ENCODE measurements at places on chromosomes 5 and 9. TPM values are rescaled to one million over a fixed set of nuclear protein-coding genes. Genes with fewer than 3 reads are reported as not detected.

DNA sequence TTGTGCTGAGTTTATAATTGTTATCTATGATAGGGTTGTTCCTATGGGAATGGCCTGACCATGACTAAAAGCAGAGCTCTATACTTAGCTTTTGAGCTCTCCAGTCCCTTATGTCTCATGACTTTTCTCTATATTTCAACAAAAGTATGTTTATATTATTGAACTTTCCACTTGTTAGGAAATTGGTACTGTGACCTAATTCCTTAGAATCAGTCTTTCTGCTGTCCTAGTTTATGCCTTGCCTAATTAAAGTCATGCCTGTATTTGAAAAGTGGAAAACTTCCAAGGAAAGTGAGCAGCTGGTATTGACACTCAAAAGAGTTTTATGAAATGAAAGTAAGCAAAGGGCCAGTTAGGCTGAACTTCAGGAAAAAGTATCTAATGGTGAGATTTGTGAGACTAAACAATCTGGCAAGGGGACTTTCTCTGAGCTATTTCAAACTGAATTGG is 68.6 kb downstream of the XRCC4 start:
- peak; percentile 46 for DNase-seq

BHMT2 gene
- total RNA-seq: 18.3 TPM

TRIM36 gene
- total RNA-seq: 6.3 TPM

ABCA2 gene
- total RNA-seq: 20.2 TPM

DNA sequence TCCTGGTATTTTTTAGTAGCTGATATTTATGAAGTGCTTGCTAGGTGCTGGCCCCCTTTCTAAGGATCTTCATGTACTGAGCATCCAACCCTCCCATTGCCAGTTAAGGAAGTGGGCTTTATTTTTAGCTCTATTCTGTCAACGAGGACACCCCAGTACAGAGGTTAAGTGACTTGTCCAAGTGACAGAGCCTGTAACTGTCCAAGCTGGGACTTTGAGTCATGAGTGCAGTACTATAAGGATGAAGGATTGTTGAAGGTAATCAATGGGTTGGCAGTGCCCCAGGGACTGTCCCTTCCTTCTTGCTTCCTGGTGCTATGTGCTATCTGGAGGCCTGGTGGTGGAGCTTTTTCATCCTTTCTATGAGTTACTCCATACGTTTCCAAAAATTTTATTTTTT is 18.0 kb upstream of the FABP6 start:
- DNase-seq: no peak

- DNase-seq: no peak
These were observed at the start of gene PCDHB16 for GRCh38 chr5:141182248-141182647. PCDHB16 (plus strand) TSS chr5:141182387; CDS start chr5:141182560, 173 bp downstream.

DNA sequence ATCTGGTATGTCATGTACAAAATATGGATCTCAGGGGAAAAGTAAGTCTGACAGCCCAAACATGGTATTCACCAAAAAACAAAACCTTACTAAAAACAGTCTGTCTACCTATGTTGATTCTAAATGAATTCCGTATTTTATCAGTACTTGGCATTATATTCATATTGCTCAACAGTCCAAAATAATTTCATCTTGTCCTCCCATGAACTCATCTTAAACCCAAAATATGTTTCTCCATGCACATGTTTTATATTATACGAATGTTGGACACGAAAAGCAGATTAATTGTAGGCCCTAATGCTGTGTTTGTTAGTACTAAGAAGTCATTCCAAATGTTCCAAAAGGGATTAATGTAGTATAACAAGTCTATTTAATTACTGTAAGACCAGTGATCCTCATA is 20.1 kb downstream of the NFIB start:
- no peak for DNase-seq

PKD2L2 gene
- total RNA-seq: 2.4 TPM

DNA sequence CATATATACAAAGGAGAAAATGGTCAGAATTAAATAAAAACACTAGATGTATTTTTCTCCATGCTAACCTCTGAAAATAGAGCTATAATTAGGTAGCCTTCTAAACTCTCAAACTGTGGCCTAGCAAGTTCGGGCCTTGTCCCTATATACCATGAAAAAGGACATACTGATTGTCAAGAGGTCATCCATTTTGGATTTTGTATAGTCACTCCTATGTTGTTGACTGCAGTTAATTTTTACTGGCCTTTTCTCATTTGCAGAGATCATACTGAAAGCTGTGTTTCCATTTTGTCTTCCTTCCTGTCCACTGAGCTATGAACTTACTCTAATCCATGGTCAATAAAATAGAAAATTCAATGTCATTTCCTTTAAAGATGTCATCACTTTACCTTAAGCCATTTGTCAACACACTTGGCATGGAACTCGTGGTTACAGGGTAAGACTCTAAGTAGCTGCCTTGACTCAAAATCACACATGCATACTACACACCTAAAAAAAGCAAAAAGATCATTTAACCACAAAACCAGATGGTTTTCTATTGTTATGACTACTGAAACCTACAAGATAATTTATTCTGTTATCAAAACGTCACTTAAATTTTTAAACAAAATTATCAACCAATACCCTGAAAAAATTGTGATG is 58.0 kb downstream of the RNF38 start:
- DNase-seq: no peak

NACC2 gene
- 23.4 TPM for total RNA-seq

DNA sequence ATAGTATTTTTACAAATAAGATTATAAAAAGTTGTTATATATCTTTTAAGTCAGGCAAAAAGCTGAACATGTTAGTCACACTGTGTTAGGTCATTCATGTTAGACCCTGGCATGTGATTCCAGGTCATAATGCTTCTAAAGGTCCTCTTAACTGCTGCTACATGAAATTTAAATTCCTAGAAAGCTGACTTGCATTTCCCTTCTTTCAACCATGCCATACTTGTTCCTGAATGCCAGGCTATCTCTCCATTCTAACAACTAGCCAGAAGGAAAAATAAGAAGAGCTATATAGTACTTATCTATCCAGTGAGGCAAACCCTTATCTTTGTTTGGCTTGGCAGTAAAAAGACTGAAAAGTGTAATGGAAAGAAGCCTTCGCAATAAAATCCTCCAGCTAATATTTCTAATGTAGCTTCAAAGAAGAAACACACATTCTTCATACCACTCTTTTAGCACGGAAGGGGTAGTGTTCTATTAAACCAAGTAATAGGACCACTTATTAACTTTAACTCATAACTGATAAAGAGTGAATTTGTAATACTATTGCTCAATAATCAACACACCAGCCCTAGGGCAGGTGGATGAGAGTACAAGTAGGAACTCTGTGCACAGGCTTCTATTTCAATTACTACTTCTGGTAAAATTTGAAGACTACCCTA is 310.2 kb downstream of the PDE4D start:
- peak; percentile 50 for DNase-seq

DNA sequence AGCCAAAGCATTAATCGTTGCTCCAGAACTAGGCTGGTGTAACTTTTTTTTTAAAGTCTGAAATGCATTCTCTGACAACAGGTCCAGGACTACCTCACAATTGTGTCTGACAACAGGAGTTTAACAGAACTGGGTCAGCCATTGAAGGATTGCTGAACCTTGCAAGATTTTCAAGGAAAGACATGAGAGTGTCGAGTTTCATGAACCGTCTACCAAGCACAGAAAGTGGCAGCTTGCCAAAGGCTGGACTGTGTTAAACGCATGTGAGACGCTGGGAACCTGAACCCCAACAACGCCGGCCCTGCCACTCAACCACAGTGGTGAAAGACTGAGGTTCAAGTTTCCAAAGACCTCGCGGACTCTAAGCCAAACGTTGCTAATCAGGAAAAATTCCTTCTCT is 79.1 kb downstream of the LHFPL2 start:
- peak; percentile 81 for DNase-seq

DNA sequence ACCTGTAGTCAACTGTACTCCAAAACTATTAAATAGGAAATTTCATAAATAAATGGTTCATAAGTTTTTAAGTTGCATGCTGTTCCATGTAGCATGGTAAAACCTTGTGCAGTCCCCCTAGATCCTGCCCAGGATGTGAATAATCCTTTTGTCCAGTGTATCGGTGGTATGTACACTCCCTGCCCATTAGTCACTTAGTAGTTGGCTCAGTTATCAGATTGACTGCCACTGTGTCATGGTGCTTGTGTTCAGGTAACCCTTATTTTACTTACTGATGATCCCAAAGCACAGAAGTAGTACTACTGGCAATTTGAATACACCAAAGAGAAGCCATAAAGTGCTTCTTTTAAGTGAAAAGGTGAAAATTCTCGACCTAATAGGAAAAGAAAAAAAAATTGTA is 134.2 kb downstream of the RNF180 start:
- DNase-seq: no peak

- peak; percentile 5 for DNase-seq
These were observed 169.2 kb upstream of the SLC30A5 start for GRCh38 chr5:68924481-68925145.

MSX2 gene
- 8.2 TPM for total RNA-seq

GRCh38 chr5:111731638-111732037 is 25.4 kb downstream of the NREP start:
- DNase-seq: no peak

DNA sequence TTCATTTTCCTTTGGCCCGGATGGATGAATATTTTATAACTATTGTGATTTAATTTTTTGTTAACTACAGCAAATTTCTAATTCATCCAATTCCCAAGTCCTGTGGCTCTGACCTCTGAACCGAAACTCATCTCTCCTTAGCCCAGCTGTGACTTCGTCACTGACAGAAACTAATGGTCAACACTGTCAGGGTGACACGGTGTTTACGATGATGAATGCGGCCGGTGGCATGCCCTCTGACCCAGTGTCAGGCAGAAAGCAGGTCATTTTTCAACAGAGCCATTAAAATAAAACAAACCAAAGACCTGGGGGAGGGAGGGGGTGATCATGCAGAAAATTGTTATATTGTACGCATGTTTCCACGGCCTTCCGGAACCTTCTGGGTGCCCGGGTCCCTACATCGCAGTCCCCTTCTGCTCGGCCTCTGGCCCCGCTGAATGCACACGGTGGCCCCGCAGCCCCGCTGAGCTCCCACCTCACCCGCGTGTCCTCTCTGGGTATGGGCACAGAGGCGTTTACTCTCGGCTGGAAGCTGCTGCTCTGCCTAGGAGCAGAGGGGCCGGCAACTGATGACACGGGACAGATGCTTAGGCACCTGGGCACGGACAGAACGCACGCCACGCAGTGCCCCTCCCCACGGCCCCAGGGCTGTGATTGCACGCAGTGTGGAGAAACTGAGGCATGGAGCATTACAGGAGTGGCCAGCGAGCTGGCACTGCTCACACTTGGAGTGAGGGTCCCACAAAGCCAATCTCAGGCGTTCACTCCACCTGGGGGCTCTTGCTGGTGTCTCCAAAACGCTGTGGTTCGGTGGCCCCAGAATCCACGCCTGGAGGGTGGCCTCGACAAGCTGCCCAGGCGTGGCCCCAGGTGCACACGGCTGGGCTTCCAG is 8.1 kb downstream of the CCDC187 start:
- DNase-seq: no peak

DNA sequence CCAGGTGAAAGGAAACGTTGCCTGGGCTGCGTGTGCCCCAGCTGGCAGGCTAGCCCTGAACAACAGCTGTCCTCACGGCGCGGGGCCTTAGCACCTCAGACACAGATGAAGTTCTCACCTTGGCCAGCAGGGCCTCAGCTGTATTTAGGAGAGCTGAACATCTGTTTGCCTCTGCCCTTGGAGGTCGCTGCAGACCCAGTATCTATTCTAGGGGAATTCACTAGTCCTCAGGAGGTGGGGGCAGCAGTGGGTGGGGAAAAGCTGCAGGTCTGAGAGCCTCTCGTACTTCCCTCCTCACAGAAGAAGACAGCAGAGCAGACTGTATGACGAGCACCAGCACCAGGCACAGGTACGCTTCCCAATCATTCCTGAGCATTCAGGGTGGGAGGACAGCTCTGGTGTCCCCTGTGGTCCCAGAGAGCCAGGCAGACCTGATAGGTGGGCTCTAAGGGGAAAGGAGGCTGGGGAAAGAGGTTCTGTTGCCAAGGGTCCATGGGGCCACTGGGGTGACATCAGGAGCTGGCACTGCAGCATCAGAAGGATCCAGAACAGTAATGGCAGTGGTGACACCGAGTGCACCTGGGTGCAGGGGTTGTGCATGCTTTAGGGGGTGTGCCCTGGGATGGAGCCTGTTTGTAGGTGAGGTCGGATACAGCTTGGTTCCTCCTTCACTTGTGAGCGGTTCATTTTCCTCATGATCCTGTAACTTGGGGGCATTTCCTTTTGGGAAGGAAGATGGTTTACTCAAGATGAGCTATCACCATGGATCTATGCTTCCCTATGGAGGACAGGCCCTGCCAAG is 13.8 kb downstream of the CD74 start:
- DNase-seq: no peak

- no peak for DNase-seq
These were observed 384.8 kb downstream of the PRELID2 start for GRCh38 chr5:145450286-145450885.

GRCh38 chr9:112446526-112446925 is 40.1 kb upstream of the KIAA1958 start:
- DNase-seq: peak; percentile 68

F2RL1 gene
- total RNA-seq: 3.9 TPM

DNA sequence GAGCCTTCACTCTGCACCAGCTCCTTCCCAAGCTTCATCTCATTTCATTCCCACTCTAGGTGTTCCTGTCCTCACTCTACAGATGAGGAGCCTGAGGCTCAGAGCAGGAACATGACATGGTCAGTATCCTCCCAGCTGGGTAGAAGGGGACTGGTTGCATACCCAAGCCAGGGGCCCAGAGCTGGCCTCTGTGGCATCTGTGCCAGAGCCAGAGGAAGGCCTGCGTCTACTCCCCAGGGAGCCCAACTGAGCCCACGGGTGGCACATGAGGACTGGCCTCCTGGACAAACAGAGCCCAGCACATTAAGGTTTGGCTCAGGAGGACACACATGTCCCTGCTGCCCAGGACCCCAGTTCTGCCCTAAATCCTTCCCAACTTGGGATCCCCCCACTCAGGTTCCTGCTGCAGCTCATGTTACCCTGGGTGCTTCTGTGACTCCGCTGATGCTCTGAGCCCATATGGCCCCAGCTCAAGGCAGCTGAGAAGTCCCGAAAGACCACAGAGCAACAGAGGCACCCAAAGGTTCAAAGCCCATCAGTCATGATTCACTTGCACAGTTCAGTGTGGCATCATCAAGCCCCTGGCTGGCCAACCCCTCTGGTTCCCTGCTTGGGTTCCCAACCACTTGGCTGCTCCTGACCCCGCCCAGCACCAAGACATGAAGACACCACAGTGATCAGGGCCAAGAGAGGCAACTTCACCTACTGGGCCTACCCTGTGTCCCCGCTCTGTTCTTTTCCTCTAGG is 8.5 kb upstream of the NEURL1B start:
- no peak for DNase-seq

- DNase-seq: no peak
These were observed 78.1 kb upstream of the UBTD2 start for GRCh38 chr5:172361566-172362238.

GRCh38 chr5:149452665-149453617 is 73.8 kb upstream of the IL17B start:
- peak; percentile 83 for DNase-seq

OLFM1 gene
- total RNA-seq: 3.6 TPM

UBE2B gene
- total RNA-seq: 79.0 TPM

- DNase-seq: peak; percentile 27
These were observed 806 bp upstream of the CDC42SE2 start for GRCh38 chr5:131262953-131263541.

- DNase-seq: no peak
These were observed 72.3 kb upstream of the PRLR start for GRCh38 chr5:35302544-35302943.

All from umbilical cord (tissue), 2 donors.